ENCODE measurements at places on chromosomes 2 and 18. TPM values are rescaled to one million over a fixed set of nuclear protein-coding genes. Genes with fewer than 3 reads are reported as not detected.

OTOS gene
- polyA plus RNA-seq = not detected

ASXL3 gene
- 0.01 TPM for polyA plus RNA-seq

CCDC121 gene
- polyA plus RNA-seq = 1.6 TPM

AFTPH gene
- polyA plus RNA-seq = 12.0 TPM

TSN gene
- polyA plus RNA-seq = 68.4 TPM

PJVK gene
- 0.72 TPM for polyA plus RNA-seq

GAREM1 gene
- polyA plus RNA-seq = 2.4 TPM

MERTK gene
- 0.73 TPM for polyA plus RNA-seq

TDRD15 gene
- not detected for polyA plus RNA-seq

LOXHD1 gene
- polyA plus RNA-seq = 0.30 TPM

MAPK4 gene
- polyA plus RNA-seq = 0.68 TPM

CERKL gene
- not detected for polyA plus RNA-seq

UPP2 gene
- polyA plus RNA-seq = not detected

CCDC85A gene
- 1.9 TPM for polyA plus RNA-seq

CD28 gene
- 0.01 TPM for polyA plus RNA-seq

SLC38A11 gene
- 0.18 TPM for polyA plus RNA-seq

FASTKD2 gene
- 54.7 TPM for polyA plus RNA-seq

LYPD6B gene
- polyA plus RNA-seq = not detected

BIN1 gene
- 1,667 TPM for polyA plus RNA-seq

CHST9 gene
- 0.03 TPM for polyA plus RNA-seq

CCDC138 gene
- 0.79 TPM for polyA plus RNA-seq

NAB1 gene
- 5.5 TPM for polyA plus RNA-seq

CCDC141 gene
- polyA plus RNA-seq = 2.4 TPM

SGPP2 gene
- 0.10 TPM for polyA plus RNA-seq

DRC1 gene
- polyA plus RNA-seq = not detected

Measured in psoas muscle (tissue), 8 donors.